ENCODE measurements at places on chromosomes 1 and 21. TPM values are rescaled to one million over a fixed set of nuclear protein-coding genes. Genes with fewer than 3 reads are reported as not detected.

DNA sequence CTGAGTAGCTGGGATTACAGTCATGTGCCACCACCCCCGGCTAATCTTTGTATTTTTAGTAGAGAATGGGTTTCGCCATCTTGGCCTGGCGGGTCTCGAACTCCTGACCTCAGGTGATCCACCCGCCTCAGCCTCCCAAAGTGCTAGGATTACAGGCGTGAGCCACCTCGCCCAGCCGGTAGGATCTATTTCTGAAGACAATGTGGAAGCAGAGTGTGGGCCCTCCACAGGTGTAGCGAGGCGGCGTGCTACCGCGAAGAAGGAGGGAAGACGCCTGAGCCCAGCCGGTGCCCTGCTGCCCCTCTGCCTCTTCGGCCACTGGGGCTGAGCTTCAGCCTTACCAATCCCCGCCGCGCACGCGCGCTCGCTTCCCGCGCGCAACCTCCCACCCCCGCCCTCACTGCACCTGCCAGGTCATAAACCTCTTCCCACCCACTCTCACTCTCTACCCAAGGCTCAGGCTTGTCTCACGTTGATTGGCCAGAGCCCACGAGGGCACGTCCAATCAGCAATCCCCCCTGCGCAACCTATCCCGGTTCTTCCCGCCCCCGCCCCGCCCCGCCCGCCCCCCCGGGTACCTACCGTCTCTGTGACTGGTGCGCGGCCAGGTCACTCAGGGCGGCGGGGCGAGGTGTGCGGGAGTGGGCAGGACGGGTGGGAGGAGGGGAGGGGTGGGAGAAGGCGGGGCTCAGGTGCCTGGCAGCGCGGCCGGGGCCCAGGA is 409 bp upstream of the HOOK1 start:
- peak; percentile 97 for DNase-seq

GRCh38 chr1:163142152-163142551 is 60.6 kb downstream of the RGS5 start:
- DNase-seq = no peak

DNA sequence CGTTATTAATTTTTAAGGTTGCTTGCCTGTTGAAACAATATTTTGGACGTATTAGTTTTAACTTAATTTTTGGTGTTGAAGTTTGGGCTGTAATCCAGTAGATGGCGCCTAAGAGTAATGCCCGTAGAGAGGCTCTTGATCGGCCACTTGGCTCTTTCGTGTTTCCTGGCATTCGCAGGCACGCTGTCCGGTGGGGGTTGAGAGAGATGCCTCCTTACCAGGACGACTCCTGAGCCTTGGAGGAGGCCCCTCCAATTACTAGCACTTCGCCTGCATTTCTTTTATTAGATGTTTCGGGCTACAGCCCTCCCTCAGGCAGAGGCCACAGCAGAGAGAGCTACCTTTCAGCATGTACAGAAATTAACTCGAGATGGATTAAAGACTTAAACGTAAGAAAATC is 12.0 kb downstream of the OR2M4 start:
- peak; percentile 44 for DNase-seq

DNA sequence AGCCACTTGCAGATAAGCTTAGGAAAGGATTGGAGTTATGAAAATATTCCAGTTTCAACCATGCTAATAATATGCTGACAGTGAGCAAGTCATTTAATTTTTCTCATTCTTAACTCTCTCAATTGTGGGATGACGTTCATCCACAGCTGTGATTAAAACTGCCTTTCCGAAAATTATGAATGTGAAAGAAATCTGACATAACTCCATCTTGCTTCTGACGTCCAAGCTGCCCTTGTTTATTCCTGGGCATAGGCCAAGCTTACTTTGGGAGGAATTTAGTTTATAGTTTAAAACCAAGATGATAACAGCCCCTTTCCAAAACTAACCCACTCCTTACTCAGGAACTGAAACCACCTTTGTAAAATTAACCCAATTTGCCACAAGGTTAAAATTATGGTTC is 11.0 kb upstream of the RGS18 start:
- DNase-seq = no peak

The SPRR5 gene
- not detected for total RNA-seq

The MEX3A gene
- 1.7 TPM for total RNA-seq

The DCST1 gene
- not detected for total RNA-seq

The LENEP gene
- not detected for total RNA-seq

All from kidney (tissue), 22 donors.